Fibroblast of lung (primary cell): ENCODE measurements at places on chromosomes 1 and 21. TPM values are rescaled to one million over a fixed set of nuclear protein-coding genes. Genes with fewer than 3 reads are reported as not detected.

The B4GALT3 gene
- 13.4 and 18.7 TPM in 2 replicates for total RNA-seq

The RNU1-1 gene
- under 0.01 and 3,997 TPM in 2 replicates for total RNA-seq

The KLF17 gene
- total RNA-seq = under 0.01 and 0.50 TPM in 2 replicates

The ATP6V1G3 gene
- total RNA-seq = not detected in 2 replicates

The KCNJ15 gene
- total RNA-seq = 0.83 and 1.5 TPM in 2 replicates

The TCEA3 gene
- 37.5 and 44.6 TPM in 2 replicates for total RNA-seq

The FCGR3A gene
- not detected in 2 replicates for total RNA-seq

The PROK1 gene
- total RNA-seq = not detected in 2 replicates

The C4BPA gene
- total RNA-seq = not detected in 2 replicates

The PADI4 gene
- total RNA-seq = not detected in 2 replicates

The ZNF593OS gene
- total RNA-seq = not detected in 2 replicates

The ISG20L2 gene
- total RNA-seq = 5.4 and 5.8 TPM in 2 replicates

The VSIG8 gene
- total RNA-seq = under 0.01 TPM in 2 replicates

The TSSK3 gene
- total RNA-seq = 0.50 and 0.51 TPM in 2 replicates

The RGSL1 gene
- total RNA-seq = not detected in 2 replicates

The DAB1 gene
- 0.17 and 0.26 TPM in 2 replicates for total RNA-seq

The CACNA1S gene
- not detected in 2 replicates for total RNA-seq

The HCRTR1 gene
- total RNA-seq = not detected in 2 replicates

The MTARC2 gene
- total RNA-seq = 9.0 and 12.6 TPM in 2 replicates

The AADACL4 gene
- total RNA-seq = not detected in 2 replicates

The FCRL2 gene
- total RNA-seq = not detected in 2 replicates

The KIF21B gene
- under 0.01 and 0.26 TPM in 2 replicates for total RNA-seq

The HSD11B1 gene
- total RNA-seq = 20.3 and 31.5 TPM in 2 replicates

The DSCAM gene
- total RNA-seq = under 0.01 TPM in 1 of 2 replicates, not detected in the other

The RHEX gene
- total RNA-seq = not detected in 2 replicates

The GUCA2A gene
- not detected in 2 replicates for total RNA-seq

The OR2T29 gene
- total RNA-seq = not detected in 2 replicates

The KIAA1614 gene
- total RNA-seq = 7.7 and 8.1 TPM in 2 replicates

The TRIM17 gene
- 0.17 and 0.26 TPM in 2 replicates for total RNA-seq

The CFAP57 gene
- under 0.01 and 0.17 TPM in 2 replicates for total RNA-seq

The GJA9 gene
- under 0.01 TPM in 1 of 2 replicates, not detected in the other for total RNA-seq

The ITGB2 gene
- total RNA-seq = not detected in 2 replicates

The RORC gene
- total RNA-seq = under 0.01 and 0.17 TPM in 2 replicates

The CNIH3 gene
- total RNA-seq = 15.7 and 28.1 TPM in 2 replicates

The NOS1AP gene
- total RNA-seq = under 0.01 and 0.17 TPM in 2 replicates

The PRSS38 gene
- not detected in 2 replicates for total RNA-seq

The RIPK4 gene
- under 0.01 TPM in 2 replicates for total RNA-seq

The TCHH gene
- under 0.01 TPM in 1 of 2 replicates, not detected in the other for total RNA-seq

The NR0B2 gene
- not detected in 2 replicates for total RNA-seq

The PLEKHN1 gene
- total RNA-seq = under 0.01 and 0.17 TPM in 2 replicates

The SASS6 gene
- 1.5 and 1.8 TPM in 2 replicates for total RNA-seq

The HMGCS2 gene
- not detected in 2 replicates for total RNA-seq

The LCE1F gene
- total RNA-seq = not detected in 2 replicates

The FGR gene
- total RNA-seq = under 0.01 TPM in 1 of 2 replicates, not detected in the other
